ENCODE measurements at places on chromosomes 4 and X.

DNA sequence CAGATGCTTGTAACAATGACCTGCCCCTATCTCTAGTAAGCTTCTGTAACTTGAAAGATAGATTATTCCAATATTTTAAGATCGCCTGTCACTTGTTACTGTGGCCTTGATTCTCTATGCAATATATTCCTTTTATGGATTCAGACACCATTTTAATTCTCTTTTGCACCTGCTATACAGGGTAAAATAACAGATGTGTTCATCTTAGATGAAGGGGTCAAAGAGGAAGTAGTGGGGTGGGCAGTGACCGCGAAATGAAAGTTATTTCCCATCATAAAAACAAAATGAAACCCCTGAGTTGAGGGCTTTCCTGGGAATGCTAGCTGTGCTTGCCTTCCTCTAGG lies 175.9 kb downstream of the TSPAN5 start:
- DNase-seq: no peak

GRCh38 chr4:7327341-7327885 lies 107.3 kb downstream of the PSAPL1 start:
- DNase-seq: no peak

GRCh38 chr4:3773552-3774001 lies 7.4 kb downstream of the ADRA2C start:
- no peak for DNase-seq

GRCh38 chr4:25704516-25704915 lies 48.9 kb downstream of the SLC34A2 start:
- DNase-seq: no peak

- no peak for DNase-seq
Observed at GRCh38 chrX:119755981-119756533, 2.3 kb upstream of the SOWAHD start.

- no peak for DNase-seq
Observed at GRCh38 chrX:49227726-49228125, 5.4 kb downstream of the CACNA1F start.

DNA sequence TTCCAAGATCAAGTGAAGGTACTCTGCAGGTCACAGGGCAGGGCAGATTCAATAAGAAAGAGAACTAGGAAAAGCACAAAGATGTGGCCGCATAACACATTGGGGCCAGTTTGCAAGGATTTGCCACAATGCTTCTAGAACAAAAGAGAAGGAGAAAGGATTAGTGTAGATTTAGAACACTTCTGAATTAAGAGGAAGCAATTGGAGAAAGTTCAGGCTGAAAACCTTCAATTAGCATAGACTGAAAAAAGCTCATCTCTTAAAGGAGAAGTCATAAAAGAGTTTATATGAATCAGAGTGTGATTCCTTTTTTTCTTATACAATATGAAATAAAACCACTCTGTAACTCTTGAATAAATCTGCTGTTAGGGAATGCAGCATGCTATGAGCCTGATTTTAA lies 215.6 kb upstream of the FAT1 start:
- DNase-seq: no peak

GRCh38 chr4:80989921-80990544 lies 40.5 kb upstream of the BMP3 start:
- peak; percentile 53 for DNase-seq

GRCh38 chr4:18961879-18962278 lies 940.3 kb upstream of the LCORL start:
- DNase-seq: no peak

GRCh38 chrX:22165732-22166457 lies 106.8 kb upstream of the CBLL2 start:
- no peak for DNase-seq

DNA sequence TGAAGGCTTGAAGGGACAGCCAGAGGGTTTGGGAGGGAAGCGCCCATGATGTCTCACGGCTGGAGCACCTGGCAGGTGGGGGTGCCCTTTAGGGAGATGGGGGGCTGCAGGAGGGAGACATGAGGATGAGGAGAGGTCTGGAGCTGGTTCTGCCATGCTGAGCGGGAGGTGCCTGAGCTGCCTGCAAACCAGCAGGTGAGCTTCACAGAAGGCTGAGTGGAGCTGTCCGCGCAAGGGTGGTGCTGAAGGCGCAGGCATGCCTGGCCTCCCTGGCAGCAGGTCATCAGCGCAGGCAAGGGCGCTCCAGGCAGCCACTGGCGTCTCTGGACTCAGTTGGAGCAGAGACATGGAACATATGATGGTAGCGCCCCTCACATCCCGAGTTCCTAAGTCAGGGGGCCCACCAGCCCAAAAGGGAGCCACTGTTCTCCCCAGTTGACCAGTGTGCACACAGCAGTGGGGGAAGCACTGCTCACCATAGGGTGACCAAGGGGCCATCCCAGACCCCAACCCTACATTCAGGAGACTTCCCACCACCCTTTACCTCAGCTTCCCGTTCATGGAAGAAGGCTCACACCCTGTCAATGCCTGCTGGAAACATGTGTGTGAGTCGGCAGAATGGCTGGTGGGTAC lies 25.8 kb downstream of the ADRA2C start:
- peak; percentile 16 for DNase-seq

DNA sequence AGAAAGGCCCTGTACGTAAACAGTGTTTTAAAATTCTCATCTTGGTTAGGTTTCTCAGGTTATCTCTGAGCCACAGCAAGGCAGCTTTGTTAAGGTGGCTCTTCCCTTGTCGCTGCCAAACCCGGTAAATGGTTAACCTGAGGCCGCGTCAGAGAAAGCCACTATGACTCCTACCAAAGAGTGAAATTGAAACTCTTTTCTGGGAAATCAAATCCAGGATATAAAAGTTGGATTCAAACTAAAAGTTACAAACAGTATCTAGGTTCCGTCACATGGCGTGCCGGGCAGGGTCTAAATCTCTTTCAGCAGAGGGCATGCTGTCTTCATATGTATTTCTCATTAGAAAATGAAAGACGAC lies 433 bp downstream of the MMAA start:
- DNase-seq: peak; percentile 81

- DNase-seq: no peak
Observed at GRCh38 chr4:176441594-176441993, 121.8 kb downstream of the SPCS3 start.

GRCh38 chr4:41455206-41455605 lies 82.8 kb upstream of the LIMCH1 start:
- DNase-seq: no peak

- no peak for DNase-seq
Observed at GRCh38 chr4:177487977-177488376, 45.7 kb upstream of the AGA start.

DNA sequence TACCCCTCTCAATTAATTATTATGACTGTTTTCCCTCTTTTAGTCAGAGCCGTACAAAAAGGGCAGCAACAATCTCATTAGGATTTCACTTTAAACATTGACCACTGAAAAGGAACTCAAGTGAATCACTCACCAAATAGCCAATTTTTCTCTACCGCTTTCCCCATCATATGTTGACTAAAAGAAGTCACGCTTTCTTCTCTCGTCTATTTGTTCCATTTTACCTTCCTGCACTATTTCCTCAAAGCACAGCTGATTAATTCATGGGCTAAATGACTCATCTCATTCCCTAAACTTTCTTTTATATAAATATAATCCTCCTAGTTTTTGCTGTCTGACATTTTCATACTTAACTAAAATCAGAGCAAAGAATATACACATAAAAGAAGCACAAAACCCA lies 8.2 kb downstream of the MID1 start:
- DNase-seq: no peak

- no peak for DNase-seq
Observed at GRCh38 chrX:149572743-149573142, 14.5 kb downstream of the MAGEA9B start.

DNA sequence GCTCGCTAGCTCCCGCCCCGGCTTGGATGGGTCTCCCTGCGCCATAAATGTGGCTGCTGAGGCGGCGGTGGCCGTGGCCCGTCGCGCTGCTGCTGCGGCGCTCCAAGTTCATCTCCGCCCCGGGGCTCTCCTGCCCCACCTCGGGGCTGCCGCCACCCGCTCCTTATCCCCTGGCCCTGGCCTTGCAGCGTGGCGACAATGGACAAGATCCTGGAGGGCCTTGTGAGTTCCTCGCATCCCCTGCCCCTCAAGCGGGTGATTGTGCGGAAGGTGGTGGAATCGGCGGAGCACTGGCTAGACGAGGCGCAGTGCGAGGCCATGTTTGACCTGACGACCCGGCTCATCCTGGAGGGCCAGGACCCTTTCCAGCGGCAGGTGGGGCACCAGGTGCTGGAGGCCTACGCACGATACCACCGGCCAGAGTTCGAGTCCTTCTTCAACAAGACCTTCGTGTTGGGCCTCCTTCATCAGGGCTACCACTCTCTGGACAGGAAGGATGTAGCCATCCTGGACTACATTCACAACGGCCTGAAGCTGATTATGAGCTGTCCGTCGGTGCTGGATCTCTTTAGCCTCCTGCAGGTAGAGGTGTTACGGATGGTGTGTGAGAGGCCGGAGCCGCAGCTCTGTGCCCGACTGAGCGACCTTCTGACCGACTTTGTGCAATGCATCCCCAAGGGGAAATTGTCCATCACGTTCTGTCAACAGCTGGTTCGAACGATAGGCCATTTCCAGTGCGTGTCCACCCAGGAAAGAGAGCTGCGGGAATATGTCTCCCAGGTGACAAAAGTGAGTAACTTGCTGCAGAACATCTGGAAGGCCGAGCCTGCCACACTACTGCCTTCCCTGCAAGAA lies 763 bp downstream of the USP38 start:
- DNase-seq: peak; percentile 74
